ENCODE measurements at places on chromosomes 3 and 15.

DNA sequence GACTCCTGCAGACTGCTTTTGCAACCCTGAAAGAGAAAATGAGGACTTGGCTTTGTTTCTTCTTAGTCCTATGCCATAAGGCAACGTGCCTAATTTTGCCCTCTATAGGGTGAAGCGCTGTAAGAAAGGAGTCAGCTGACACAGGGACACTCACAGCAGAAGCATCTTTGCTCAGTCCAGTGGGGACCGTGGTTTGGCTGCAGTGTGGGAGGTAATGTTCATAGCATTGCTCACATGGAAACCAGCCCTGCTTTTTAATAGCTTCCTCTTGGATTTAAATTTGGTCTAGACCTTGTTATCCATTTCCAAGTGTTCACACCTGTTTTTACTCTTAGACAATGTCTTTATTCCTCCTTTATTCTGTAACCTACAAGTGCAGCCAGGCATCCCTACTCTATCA, 1032.1 kb downstream of the NTRK3 start:
- DNase-seq: peak; percentile 36

DNA sequence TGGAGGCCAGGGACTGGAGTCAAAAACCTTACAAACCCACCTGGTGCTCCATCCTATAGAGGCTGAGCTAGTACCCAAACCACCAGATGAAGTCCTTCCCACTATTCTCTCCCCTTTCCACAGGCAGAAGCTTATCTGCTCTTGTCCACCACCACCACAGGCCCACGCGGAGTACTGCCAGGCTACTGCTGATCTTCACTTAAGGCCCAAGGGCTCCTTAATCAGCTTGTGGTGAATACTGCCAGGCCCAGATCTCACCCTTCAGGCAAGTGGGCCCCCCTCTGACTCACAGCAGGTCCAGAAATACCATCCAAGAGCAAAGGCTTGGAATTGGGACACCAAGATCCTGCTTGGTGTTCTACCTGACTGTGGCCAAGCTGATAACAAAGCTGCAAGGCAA, 598.1 kb upstream of the CBLB start:
- no peak for DNase-seq

DNA sequence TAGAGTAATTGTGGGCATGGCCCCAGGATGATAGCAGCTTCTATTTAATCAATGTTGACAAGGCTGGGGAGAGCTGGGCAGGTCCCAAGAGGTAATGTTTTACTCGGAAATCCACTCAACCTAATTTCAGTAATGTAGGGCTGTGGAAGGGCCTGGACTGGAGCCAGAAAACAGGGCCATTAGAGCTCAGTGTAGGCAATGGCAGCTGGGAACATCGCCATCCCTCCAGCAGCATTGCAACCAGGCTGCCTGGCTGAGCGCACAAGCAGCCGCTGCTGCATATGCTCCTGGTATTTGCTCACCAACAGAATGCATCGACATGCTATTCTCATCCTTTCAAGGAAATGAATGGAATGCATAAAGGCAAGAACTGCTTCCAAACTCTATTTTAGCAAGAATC, 90.0 kb downstream of the GAP43 start:
- DNase-seq: peak; percentile 34

- no peak for DNase-seq
Observed at GRCh38 chr3:110666495-110666894, 405.1 kb upstream of the NECTIN3 start.

- DNase-seq: no peak
Observed at GRCh38 chr15:31280831-31281216, 45.8 kb upstream of the KLF13 start.

DNA sequence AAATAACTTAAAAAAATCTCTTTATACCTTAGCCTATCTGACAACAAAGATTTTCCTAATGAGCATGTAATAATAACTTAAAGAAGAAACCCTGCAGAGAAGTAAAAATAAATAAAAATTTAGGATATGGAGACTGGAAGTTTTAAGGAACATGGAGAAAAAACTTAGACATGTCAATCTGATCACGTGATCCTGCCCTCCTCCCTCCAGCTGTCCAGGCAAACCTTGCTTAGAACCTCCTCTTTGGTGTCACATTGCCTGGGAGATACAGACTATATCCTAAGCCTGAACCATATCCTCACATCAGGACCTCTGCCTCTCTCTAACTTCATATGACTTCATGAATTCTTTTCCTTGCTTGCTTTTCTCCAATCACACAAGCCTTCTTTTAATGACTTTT, 275.5 kb downstream of the CNTN3 start:
- no peak for DNase-seq

- DNase-seq: no peak
Observed at GRCh38 chr3:152196782-152197181, 71.9 kb upstream of the MBNL1 start.

GRCh38 chr3:10929978-10930665, 62.4 kb upstream of the SLC6A1 start:
- DNase-seq: no peak

DNA sequence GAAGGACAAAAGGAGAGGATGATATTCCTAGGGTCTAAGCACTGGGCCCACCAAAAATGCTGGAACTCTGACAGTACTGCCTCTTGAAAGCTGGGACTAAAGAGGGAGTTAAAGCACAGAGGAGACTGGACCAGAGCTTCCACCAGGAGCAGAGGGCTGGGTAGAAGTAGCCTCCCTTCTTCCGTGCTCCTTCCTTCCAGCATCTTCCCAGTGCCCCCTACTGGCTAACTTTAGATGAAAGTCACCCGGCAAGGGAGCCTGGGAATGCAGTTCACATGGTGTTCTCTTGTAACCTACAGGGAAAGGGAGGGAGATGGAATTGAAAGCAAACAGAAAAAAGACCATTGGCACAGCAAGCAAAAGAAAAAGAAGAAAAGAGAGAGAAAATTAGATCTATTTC, 106.1 kb upstream of the COL8A1 start:
- peak; percentile 57 for DNase-seq

GRCh38 chr15:26394801-26395200, 378.1 kb downstream of the GABRB3 start:
- no peak for DNase-seq

DNA sequence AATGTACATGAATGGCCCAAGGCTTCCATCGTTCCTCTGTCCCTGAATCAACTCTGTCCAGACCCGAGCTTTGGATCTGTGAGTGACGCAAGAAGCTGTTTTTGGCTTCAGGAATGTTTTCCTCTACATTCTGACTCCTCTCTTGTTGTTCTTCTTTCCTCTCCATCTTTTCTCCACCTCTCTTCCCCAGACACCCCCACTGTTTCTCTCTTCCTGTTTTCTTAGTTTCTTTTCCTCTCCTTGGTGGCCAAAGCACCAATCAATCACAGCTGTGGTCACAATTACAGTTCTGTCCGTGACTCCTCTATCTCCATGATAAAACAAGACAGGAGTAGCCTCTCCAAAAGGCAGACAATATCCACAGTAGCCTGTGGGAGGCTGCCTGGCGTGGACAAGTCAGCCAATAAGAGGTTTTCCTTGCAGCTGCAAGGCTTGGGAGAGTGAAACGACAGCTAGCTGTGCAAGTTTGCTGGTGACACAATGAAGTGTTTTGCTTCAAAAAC, 4.9 kb upstream of the TMEM212 start:
- peak; percentile 29 for DNase-seq

- DNase-seq: peak; percentile 21
Observed at GRCh38 chr3:98734735-98735134, 28.4 kb upstream of the ST3GAL6 start.
